ENCODE measurements at places on chromosomes 7 and 10.

DNA sequence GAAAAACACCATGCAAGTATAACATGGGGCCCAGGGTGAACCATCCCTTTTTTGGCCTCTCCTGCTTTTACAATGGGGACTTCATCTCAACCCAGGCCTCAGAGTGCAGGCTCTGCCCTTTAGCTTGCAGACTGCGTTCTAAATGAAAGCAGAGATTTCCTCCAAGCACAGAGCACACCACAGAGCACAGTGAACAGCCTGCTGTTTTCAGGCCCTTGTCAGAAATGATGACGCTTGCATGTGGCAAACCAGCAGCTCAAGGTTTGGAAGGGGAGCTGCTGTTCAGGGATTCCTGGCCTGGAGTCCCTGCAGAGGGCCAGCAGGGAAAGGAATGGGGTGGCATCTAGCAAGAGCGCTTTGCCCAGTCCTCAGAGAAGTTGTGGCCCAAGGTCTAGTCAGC, 167.3 kb upstream of the CDCA7L start:
- DNase-seq: no peak

- no peak for DNase-seq
Measured at GRCh38 chr10:100907175-100907574, 5.6 kb upstream of the SLF2 start.

DNA sequence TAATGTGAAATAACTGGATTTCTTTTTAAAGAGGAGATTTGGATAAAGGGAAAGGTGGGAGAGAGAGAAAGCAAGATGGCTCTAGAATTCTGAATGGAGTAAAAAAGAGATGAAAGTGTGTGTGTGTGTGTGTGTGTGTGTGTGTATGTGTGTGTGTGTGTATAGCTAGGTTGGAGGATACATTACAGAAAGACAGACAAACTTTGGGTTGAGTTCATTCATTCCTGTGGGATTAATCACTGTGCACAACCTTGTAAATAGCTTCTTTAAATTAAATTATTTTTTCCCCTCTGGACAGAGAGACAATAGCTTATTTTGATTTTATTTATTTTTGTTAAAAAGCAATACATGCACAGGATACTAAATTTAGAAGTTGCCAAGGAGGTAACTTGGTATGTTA, 7.5 kb downstream of the ASB4 start:
- DNase-seq: no peak

DNA sequence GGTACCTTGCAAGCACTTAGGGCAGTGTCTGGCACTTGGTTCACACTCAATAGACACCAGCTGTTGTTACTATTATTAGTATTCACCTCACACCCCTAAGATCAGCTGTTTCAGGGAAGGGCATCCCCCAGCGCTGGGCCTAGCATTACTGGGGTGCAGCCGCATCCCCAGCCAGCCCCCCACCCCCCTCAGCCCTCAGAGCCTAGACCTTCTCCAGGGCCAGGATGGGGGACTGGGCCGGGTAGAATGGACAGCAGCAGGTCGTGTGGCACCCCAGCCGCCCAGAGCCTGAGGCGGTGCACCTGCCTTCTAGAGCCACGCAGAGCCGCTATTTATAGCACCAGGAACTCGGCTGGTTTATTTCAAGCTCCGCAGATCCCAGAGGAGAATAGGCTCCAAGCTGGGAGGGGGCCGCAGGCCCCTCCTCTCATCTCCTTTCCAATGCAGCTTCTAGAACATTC, 60.5 kb downstream of the GTF2IRD1 start:
- DNase-seq: no peak

DNA sequence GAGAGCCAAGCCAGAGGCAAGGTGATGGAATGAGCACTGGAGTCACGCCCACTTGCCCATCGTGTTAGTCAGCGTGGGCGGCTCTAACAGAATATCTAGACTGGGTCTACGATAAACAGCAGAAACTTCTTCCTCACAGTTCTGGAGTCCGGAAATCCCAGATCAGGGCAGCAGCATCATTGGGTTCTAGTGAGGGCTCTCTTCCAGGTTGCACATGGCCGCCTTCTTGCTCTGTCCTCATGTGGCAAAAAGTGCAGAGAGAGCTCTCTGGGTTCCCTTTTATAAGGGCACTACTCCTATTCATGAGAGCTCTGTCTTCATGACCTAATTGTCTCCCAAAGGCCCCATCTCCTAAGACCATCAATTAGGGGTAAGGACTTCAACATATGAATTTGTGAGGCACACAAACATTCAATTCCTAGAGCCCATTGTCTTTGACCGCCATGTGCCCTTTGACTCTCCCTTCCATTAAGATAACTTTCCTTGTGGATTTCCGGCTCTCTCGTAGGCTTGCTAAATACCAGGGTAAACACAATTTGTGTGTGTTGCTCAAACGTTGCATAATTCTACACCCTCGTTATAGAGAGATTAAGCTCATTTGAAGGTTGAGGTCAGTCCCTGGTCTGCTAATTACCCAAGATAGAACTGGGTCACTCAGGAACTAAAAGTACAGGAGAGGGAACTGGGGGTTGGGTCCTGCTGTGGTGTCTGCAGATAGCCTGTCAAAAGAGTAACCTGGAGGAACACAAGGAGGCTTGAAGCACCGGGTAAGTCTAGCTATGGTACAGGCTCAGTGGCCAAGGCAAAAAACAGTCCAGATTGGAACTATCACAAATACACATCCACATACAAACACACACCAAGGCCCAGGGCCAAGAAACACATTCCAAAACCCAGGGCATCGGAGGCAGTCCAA, 28.7 kb upstream of the USP6NL start:
- no peak for DNase-seq

DNA sequence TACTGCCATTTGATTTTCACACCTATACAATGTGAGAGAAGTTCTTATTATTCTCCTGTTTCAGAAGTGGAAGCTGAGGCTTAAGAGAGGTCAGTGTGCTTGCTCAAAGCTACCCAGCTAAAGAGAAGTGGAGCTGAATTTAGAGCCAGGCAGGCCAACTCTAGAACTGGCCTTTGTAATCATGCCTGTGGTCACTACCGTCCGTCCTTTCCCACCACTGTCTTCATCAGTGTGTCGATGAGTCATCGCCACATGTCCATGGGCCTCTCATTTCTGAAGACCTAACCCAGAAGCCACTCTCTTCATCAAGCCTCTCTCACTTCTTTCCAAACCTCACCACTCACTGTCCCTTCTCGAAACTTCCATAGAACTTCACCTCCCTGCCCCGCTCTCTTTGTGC, 237.8 kb downstream of the KIAA1217 start:
- DNase-seq: no peak

DNA sequence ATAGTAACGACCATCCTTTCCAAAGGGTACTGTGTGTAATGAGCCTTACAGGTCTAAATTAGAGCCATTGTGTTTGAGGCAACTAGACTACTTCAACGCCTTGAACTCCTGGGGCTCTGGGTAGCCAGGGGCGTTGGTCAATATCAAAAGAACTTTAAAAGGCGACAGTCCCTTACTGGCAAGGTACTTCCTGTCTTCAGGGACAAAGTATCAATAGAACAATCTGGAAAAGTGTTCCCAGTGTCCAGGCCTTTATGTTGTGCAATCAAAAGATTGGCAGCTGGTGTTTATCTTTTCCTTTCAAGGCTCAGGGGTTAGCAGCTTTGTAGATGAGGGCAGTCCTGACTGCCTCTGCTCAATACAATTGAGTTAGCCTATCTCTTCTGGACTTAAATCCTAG, 284.3 kb downstream of the PARD3 start:
- no peak for DNase-seq

GRCh38 chr7:55405856-55406541, 40.9 kb downstream of the LANCL2 start:
- DNase-seq: no peak

DNA sequence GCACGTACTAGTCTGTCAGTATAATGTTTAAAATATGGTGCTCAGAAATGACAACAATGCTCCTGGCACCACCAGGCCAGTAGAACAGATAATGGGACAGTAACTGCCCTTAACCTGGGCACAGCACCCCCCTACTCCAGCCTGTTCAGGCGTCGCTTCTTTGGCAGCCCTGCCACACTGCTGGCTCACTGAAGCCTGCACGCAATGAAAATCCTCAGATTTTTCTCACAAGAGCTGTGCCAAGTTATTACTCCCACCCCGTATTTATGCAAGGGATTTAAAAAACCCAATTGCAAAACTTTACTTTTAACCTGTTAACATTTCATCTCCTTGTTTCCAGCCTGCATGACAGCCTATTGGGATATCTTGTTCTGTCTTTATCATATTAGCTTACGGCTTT, 56.6 kb upstream of the LAMB1 start:
- DNase-seq: no peak

- DNase-seq: no peak
Measured at GRCh38 chr7:36191292-36191920, 38.4 kb downstream of the EEPD1 start.
